NCI-H1105 (cell line): ENCODE measurements at places on chromosomes 2 and 18.

DNA sequence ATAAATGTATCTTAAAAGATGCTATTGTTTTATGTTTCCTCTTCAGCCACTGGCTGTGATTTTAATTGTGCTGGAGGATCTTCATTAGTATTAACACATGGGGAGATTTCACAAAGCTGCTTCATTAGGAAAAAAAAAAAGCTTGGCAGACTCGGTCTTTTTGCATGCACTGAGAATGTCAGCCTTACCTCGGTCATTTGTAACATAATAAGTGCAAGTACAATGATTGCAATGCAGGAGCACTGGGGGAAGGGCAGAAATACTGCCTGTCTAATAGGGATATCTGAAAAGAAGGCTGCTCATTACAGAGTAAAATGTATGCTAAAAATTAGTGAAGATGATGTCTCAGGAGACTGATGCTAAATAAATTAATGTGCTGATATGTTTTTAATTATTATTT, 1.3 kb upstream of the BAZ2B start:
- DNase-seq: peak; percentile 74

GRCh38 chr2:192183296-192183695, 11.4 kb downstream of the TMEFF2 start:
- no peak for DNase-seq

DNA sequence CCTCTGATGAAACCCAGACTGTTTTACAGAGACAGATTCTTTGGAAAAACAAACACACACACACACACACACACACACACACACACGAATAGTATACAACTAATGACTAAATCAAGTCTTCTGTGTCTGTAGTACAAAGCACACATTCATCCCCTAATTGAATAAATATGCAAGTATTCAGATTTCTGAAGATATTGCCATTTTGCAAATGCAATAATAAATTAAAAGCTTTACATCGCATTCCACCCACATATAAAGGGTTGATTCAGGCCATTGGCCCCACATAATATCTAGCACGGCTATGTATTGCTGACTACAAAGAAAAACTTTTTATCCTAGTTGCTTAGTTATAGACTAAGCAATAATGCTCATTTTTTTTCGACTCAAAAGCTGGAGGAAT, 86.2 kb downstream of the PAX3 start:
- DNase-seq: no peak

DNA sequence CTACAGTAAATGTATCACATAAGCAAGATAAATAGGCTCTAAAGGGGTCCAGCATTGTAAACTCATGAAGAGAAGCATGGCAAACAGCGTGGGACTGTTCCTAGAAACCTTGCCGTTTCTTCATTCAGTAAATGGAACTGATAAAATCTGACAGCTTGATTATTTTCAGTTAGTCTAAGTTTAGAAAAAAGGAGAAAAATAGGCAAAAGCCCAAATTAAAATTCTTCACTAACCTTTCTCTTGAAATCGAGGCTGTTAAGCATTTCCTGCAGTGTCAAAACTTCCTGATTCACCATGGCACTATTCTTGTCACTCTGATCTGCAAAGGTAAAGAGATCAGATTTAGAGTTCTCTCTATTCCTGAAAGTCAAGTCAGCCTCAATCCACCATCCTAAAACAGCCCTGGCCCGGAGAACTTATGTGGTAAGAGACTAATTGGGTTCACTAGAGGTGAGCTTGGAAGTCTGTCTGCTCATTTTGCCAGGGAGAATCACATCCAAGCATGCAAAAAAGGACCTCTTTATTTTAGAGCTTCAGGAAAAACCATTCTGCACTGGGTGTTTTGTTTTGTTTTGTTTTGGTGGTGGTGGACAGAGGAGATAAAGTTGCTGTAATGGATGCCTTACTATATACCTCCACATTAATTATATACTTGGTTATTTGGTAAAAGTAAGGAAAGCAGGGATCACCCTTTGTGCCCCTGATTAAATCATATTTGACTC, 52.4 kb upstream of the STAT1 start:
- DNase-seq: no peak

- no peak for DNase-seq
Observed at GRCh38 chr2:119230219-119231185, 6.9 kb downstream of the STEAP3 start.

DNA sequence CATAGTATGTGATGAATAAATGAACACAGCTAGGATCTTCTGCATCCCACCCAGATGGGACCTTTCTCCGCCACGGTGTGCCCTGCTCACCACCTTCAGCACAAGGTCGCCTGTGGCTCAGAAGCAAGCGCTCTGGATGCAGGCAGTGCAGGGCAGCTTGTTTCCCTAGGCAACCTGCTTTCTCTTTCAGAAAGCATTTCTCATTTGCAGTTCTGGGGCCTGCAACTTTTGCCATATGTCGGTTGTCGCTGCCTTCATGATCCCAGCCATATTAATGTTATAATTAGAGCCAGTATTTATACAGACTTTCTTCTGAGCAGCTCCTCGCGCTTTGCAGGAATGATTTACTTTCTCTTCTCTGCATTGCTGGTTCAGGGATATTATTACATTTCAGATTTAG, 692.8 kb downstream of the RNF144A start:
- no peak for DNase-seq

DNA sequence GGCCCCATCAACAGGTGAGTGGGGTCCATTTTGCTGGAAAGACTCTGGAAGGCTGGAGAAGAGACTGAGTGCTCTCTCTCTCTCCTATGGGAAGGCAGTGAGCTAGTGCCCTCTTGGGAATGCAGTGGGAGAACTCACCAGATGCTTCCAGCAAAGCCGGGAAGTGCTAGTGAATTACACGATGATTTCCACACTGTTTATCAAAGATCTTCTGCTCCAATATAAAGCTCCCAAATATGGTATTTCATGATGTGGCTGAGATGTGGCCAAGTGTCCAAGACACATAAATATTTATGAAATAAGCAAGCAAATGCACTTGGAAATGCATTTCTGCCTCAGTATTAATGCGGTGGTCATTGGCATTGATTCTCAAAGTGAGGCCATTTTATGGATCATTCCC, 135.9 kb downstream of the VAPA start:
- DNase-seq: no peak
